ENCODE measurements at places on chromosomes 5 and 9.

DNA sequence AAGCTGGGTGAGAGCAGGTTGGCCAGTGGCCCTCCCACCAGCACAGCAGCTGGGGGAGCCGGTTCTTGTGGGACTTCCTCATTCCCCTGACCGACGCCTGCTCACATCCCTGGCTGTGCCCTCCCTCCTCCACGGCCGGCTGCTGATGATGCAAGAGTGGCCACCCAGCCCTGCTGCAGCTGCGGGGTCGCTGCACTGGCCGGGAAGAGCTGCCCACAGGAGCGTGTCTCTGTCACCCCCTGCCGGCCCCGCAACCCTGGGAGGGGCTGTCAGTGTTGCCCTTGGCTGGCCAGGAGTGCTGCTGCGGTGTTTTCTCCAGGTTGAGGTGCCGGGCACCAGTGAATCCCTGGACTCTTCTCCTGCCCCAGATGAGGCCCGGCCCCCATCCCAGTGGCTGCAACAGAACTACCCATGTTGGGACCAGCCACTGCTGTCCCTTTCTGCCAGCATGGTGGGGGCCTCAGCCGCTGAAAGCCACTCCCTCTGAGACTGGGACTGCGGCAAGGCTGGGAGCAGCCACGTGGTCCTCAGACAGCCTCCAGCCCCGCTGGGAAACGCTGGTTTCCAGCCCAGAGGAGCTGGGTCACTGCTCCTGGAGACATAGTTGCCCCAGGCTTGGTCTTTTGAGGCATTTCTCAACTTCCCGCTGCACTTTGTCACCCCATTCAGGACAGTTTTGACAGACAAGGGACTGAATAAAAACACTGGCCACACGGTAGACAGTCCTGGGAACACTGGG is 739 bp downstream of the CARD9 start:
- peak; percentile 61 for DNase-seq

DNA sequence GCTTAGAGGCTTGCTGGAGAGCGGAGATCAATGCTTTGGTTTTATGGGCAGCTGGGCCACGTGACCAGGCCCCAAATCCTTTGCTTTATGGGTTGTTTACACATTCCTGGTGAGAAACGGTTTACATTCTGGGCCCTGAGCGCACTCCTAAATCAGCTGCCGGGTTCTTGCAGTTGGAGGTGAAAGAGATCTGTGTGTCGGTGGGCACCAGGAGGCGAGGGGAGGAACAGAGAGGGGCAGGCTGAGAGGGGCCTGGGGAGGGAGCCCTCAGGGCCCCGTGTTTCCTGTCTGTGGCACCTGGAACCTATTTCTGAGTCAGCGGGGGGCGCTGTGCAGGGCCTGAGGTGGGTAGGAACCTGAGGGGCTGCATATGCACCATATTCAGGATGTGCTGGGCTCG is 63.5 kb upstream of the HAND1 start:
- no peak for DNase-seq

- no peak for DNase-seq
These were observed 1.3 kb downstream of the NIPBL start for GRCh38 chr5:36877667-36878391.

GRCh38 chr9:133509179-133510083 is 15.3 kb downstream of the MYMK start:
- DNase-seq: peak; percentile 41

GRCh38 chr5:143383988-143384387 is 19.5 kb downstream of the NR3C1 start:
- DNase-seq: no peak

- peak; percentile 36 for DNase-seq
These were observed 39.2 kb downstream of the MVB12B start for GRCh38 chr9:126365780-126366179.

- DNase-seq: no peak
These were observed 18.8 kb upstream of the SPEF2 start for GRCh38 chr5:35598707-35599370.

DNA sequence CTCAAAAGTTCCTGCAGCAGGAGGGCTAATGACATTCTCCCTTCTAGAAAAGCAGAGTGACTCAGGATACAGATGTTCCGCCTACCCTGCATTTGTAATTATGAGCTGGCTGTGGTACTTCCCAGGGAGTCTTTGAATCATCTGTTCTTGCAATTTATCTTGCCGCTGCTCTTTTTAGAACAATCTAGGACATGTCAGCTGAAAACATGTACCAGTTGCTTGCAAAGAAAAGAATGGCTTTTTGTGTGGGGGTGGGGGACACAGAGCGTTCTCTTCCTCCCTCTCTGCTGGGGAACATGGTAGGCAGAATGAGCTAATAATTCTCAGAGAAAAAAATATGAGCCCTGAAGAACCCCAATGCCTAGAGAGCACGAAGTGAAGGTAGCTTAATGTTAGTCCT is 51.7 kb upstream of the TUT7 start:
- no peak for DNase-seq

DNA sequence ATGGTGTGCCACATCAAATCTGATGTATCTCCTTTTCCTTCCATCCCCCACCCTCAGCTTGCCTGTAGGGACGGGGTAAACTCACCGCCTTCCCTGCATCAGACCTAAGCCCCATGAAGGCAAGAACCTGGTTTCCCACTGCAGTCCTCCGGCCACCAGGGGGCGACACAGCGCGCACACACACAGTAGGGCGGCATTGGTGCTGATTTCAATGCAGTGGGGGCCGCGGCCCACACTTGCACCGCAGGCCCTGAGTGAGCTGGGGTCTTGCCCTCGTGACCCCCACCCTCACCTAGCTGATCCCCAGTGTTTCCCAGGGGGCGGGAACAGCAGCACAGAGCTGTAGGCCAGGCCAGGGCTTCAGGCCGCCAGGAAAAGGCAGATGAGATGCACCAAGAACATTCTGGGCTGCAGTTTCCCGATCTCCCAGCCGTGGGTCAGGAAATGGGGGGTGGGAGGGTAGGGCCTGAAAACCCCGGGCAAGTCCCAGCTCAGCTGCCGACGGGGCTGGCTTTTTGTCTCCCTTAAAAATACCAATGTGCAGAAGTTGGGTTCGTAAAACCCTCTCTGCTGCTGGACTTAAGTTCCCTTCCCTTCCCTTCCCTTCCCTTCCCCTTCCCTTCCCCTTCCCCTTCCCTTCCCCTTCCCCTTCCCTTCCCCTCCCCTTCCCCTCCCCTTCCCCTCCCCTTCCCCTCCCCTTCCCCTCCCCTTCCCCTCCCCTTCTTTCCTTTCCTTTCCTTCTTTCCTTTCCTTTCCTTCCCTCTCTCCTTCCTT is 19.5 kb downstream of the FAM163B start:
- DNase-seq: no peak

DNA sequence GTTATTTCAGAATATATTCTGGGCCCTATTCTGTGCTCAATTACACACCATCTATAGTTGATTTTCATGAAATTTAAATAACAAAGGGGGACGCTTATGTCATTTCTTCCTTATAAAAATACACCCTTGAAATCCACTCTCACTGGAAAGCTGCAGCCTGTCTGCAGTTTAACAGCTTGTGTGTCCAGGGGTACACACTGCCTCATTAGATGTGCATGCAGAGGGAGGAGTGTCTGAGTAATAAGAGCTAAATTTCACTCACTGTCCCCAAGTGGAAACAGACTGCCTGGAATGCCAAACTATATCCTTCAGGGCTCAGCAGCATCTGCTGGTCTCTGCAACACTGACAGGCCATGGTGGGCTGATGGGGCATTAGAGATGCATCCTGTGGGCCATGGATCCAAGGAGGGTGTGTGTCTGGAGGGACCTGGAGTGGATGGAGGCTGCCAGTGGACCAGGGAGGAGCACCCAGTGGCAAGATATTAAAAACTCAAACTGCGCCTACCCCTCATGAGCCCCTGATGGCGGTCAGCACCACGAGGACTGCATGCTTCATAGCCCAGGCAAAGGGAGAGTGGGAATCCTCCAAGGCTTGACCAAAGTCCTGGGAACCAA is 15.8 kb upstream of the TIFAB start:
- no peak for DNase-seq

DNA sequence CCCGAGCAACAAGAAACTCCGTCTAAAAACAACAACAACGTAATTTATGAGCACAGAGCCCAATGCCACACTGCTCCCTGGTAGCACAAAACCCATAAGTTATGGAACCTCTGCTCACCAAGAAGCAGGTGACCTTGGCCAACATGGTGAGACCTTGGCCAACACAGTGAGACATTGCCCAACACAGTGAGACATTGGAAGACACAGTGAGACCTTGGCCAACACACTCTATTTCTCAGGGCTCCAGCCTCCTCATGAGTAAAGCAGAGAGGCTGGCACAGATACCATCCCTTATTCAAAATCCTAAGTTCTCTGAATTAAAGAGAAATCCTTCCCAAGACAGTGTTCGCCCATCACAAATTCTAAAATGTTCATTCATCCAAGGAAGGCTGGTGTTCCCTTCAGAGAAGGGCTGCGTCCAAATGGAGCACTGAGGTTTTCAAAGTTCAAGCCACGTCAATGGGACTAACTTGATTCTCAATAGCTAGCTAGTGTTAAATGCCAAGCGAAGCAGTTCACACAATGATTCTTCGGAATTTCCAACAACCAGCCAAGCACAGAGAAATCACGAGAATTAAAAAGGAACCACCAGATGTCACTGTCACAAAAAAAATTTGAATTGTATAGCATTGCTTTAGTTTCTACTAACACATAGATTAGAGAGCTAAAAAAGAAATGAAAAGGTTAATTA is 29.5 kb downstream of the TTC39B start:
- peak; percentile 40 for DNase-seq

DNA sequence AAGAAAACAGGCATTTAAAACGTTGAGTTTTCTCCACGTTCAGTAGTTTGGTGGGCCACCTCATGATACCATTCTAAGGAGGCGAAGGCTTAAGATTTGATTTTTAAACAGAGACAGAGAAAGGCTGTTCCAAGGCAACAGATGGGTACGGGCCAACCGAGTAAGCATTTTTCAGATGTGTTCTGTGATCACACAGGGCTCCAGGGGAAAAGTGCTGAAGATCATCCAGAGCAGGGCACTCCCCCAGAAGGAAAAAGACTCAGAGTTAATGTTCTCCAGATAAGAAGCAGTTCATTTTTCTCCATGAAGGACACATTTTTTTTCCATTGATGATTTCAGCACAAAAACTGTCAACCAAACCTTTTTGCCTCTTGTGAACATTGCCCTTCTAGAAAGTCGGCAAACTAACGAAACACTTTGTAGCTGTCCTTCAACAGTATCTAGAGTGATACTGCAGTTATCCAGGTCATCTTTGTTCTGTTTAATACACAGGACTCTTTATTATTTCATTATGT is 138.7 kb downstream of the ALDH1A1 start:
- no peak for DNase-seq

GRCh38 chr9:116279230-116279629 is 125.6 kb downstream of the PAPPA start:
- DNase-seq: no peak

DNA sequence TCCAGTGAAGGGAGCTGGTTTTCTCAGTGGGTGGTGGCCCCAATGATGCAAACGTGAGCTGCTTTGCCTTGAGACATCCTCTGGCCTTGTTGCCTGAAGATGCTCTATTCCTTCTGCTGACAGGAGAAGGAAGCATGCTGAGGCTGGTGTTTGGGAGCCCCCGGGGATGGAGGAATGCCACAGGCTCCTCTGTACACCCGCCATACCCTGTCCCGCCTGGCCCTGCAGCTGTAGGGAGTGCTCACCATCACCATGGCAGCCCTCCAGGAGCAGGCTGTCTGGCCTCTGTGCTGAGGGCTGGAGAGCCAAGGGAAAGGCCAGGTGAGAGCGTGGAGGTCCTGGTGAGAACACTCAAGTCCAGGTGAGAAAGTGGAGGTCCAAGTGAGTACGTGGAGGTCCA is 134.4 kb downstream of the MRPL36 start:
- DNase-seq: no peak

- no peak for DNase-seq
These were observed 22.5 kb downstream of the MEF2C start for GRCh38 chr5:88860501-88860900.

DNA sequence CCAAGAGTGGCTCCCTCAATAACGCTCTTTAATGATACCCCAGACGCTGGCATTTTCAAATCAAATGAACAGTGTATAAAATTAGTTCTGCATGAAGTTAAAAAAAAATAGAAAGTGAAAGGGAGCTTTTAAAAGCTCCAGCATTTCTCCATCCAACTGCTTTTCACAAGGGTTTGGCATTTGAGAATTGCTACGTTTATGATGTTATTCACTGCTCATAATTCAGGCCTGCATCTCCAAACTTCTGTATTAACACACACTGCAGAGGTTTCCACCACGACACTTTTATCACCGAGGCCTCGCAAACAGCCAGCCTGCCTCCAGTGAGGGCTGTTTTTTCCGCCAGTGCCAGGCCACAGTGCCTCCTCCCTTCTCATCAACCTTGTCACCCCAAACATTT is 205.5 kb upstream of the EFNA5 start:
- no peak for DNase-seq

DNA sequence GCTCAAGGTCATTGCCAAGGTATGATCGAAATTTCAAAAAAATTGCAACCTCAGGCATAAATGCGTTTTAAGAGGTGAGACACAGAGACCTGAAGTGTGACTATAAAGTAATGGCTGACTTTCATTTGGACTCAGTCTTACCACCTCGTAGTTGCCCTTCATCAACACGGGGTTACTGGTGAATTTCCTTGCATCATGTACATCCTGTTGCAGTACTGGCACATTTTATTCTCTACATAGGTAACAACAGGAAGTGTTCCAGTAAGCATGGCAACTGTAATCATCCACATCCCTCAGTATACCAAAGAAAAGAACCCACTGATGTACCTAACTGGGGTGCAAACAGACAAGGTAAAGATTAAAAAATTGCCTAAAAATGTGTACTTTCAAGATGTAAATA is 29.3 kb downstream of the MOCS2 start:
- DNase-seq: no peak

- no peak for DNase-seq
These were observed 65.3 kb downstream of the RXRA start for GRCh38 chr9:134391319-134392231.

- no peak for DNase-seq
These were observed 665.1 kb downstream of the CDH18 start for GRCh38 chr5:19322716-19323485.

DNA sequence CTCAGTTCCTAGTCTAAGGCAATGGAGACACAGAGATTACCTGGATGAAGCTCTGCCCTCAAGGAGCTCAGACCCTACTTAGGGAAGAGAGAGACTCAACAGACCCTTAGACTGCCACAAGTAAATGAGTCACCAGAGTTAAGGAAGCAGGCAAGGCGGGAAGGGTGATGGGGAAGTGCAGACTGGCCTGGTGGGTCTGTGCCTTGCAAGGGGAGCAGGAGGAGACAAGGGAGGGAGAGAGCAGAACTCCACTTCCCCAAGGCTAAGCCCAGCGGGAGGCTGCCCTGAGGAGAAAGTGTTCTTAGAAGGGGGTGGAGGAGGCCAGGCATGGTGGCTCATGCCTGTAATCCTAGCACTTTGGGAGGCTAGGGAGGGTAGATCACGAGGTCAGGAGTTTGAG is 83.7 kb downstream of the HRH2 start:
- DNase-seq: no peak
